ENCODE measurements at places on chromosomes 2 and 18.

GRCh38 chr2:2178921-2179320 lies 152.2 kb downstream of the MYT1L start:
- DNase-seq, result no peak

DNA sequence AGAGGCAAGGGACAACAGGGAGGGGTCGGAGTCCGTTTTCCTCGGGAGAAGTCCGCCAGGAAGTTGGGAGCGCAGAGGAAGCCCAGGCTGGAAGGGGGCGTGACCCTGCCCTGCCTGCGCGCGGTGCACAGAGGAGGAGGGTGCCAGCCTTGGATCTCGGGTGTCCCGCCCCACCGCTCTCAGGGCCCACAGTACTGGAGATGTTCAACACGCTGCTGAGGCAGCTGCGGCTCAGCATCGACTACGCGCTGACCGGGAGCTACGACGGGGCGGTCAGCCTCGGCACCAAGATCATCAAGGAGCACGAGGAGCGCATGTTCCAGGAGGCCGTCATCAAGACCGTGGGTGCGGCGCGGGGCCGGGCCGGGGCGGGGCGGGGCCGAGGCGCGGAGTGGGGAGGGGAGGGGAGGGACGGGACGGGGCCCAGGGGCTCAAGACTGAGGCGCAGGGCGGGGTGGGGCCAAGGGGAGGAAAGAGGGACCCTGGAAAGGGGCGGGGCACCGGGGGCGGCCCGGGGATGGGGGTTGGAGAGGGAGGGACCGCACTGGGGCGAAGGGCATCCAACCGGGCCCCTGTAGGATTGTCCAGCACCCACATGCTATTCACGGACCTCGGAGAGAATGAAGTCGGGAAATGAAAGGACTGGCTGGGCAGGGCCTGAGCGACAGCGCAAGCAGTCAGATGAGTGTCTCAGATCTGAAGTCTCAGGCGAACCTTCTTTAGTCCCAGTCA lies 36.6 kb downstream of the POMC start:
- no peak for DNase-seq

DNA sequence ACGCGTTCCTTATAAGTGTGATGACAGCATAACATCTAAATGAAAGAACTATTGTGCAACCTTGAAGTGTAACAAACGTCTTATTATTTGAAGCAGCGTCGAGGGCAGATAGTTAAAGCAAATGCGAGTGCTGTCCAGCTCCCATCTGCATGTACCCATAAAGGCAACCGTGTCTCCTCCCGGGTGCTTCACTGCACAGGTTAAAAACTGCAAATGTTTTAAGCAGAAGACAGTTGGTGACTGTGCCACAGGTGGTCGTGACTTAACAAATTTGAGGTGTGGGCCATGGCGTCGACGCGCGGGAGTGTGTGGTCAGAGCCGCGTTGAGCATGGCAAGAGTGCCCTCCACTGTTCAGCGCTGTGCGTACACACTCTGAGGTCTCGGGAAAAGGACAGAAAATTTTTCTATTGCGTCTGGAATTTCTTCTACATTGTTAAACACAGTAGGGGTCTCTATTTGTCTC lies 6.4 kb downstream of the SALL3 start:
- DNase-seq, result peak; percentile 72

DNA sequence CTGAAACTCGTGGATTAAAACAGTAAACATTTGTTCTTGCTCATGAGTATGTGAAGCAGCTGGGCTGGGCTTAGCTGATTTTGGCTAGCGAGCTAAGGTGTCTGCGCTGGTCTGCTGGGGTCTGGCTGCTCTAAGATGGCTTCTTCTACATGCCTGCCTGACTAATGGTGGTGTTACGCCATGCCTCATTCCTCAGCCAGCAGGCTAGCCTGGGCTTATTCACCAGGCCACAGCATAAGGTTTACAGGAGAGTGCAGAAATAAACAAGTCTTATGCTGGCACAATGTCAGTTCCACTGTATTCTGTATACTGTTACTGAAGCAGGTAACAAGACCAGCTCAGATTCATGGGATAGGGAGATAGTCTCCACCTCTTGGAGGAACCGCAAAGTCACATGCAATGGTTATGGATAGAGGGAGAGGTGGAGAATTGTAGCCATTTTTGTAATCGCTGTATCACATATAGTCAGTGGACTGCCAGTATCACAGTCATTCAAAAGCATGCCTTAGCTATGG lies 80.0 kb downstream of the RHBDD1 start:
- no peak for DNase-seq

- DNase-seq, result no peak
These were observed 88.5 kb upstream of the COL5A2 start for GRCh38 chr2:189267925-189268579.

GRCh38 chr18:48838166-48838775 lies 112.5 kb downstream of the SMAD7 start:
- no peak for DNase-seq

GRCh38 chr2:86019121-86019520 lies 86.6 kb downstream of the POLR1A start:
- no peak for DNase-seq

DNA sequence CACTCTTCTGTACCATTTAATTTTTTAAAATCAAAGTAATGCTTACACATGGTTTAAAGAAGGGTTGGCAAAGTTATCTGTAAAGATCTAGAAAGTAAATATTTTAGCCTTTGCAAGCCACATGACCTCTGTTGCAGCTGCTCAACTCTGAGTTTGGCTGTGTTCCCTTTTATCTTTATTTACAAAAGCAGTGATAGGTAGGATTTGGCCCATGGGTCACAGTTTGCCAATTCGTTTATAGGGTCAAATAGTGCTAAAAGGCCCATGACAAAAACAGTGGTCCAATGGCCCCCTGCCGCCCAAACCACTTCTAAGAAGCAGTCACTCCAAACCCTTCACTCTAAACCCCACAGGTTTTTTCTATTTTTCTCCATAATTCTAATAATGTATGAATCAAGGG lies 124.8 kb downstream of the PARD3B start:
- DNase-seq, result no peak

DNA sequence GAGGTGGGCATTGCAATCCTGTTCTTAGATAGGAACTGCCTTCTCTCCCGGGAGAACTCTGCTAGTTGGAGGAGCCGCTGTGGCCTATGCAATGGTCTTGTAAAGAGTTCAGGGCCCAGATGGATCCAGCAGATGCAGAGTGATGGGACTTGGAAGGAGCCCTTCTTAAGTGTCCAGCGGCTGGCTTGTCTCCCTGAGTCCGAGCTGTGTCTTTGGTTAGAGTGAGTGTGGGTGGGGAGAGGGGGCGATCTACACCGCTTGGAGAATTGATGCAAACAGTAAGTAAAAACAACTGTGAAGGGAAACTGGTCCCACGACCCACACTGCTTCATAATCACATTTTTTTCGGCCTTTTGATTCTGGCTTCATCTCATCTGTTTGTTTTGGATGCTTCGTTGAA lies 89.8 kb upstream of the CYRIA start:
- DNase-seq, result no peak

DNA sequence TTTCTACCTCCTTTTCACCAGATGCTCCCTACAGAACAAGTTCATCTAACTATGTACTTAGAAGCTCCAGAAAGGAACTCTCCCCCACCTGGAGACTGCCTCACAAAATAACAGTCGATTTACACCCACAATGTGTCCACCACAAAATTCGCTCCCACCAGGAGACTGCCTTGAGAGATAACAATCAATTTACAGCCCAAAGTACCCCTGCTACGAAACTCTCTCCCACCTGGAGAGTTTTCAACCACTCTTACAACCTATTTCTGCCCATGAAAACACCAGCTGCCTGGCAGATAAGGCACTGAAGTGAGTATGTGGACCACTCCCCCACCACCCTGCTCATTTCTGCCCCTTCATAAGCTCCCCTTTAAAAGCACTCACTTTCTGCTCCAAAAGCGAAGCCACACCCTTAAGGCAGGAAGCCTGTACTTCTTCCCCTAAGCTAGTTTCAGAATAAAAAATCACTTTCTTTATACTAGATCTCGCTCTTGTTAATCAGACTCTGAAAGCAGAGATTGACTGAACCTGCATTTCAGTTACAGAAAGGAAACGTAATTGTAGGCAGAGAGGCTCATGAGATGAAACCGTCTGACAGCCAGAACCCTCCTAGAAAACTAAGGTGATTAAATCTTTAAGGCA lies 94.4 kb upstream of the RBBP8 start:
- no peak for DNase-seq

DNA sequence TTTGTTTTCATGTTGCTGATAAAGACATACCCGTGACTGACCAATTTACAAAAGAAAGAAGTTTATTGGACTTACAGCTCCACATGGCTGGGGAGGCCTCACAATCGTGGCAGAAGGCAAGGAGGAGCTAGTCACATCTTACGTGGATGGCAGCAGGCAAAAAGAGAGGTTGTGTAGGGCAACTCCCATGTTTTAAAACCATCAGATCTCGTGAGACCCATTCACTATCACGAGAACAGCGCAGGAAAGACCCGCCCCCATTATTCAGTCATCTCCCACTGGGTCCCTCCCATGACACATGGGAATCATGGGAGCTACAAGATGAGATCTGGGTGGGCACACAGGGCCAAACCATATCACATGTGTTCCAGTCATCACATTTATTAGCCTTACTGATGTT lies 16.8 kb downstream of the AQP12A start:
- no peak for DNase-seq

GRCh38 chr18:49817947-49818346 lies 4.6 kb upstream of the ACAA2 start:
- no peak for DNase-seq

- peak; percentile 80 for DNase-seq
These were observed 50.1 kb upstream of the LPIN2 start for GRCh38 chr18:3062798-3063680.

DNA sequence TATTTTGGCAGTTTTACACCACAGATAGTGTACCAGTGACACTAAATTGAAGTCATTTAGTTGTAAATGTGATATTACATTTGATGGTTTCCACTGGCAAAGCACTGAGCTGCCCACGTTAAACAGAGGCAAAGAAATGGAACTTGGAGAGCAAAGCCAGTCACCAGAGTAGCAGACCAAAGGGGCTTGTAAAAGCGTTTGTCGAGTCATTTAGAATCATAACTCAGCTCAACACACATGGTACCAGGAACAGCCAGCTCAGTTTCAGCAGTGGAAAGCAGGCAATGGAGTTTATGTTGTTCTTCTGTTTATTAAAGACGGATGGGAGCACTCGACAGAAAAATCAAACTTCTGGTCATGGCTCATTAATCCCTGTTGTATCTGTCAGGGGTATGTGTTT lies 91.2 kb downstream of the POU3F3 start:
- peak; percentile 55 for DNase-seq

GRCh38 chr2:217023611-217024010 lies 163.7 kb upstream of the TNP1 start:
- DNase-seq, result no peak

- no peak for DNase-seq
These were observed 148.2 kb upstream of the GLI2 start for GRCh38 chr2:120587279-120587996.

DNA sequence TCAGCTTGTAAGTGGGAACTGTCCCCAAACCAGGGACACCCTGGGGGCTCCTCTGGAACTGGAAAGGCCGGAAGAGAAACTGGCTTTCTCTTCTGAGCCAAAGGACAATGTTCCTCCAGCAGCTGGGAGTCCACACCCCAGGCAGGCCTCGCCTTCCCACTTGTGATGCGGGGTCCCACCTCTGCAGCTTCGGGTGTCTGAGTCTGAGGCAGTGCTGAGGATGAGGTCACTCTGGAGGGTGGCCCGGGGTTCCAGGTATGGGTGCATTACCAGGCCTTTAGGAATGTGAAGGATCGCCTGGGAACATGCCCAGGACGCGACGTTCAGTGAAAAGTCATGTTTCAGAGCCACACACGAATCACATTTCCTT lies 18.2 kb upstream of the BOK start:
- DNase-seq, result no peak

DNA sequence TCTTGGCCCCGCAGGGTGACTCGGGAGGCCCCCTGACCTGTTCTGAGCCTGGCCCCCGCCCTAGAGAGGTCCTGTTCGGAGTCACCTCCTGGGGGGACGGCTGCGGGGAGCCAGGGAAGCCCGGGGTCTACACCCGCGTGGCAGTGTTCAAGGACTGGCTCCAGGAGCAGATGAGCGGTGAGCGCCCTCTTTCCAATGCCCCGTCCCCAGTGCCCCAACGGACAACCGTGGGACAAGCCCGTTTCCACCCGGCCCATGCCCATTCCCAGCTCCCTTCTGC lies 2.6 kb upstream of the CHRND start:
- no peak for DNase-seq

GRCh38 chr18:66640431-66640830 lies 36.5 kb upstream of the CDH19 start:
- DNase-seq, result no peak

- no peak for DNase-seq
These were observed 31.4 kb upstream of the DUSP2 start for GRCh38 chr2:96176661-96177060.

DNA sequence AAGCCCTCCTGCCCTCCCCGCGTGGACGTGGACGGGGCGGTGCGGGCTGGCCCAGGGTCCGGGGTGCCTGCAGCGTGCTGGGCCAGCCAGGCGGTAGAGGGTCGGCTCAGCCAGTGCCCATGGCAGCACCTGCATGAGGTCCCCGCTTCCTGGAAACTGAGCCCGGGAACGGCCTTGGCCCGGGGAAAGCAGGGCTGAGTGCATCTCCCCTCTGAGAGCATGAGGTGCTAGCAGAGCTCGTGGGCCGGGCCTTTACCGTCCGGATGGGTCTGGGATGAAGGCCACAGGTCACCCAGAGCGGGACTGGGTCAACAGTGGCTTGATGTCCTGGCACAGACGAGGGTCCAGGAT lies 39.8 kb downstream of the TSHZ1 start:
- no peak for DNase-seq

- DNase-seq, result no peak
These were observed 211.5 kb upstream of the RAB6C start for GRCh38 chr2:129768036-129768386.

DNA sequence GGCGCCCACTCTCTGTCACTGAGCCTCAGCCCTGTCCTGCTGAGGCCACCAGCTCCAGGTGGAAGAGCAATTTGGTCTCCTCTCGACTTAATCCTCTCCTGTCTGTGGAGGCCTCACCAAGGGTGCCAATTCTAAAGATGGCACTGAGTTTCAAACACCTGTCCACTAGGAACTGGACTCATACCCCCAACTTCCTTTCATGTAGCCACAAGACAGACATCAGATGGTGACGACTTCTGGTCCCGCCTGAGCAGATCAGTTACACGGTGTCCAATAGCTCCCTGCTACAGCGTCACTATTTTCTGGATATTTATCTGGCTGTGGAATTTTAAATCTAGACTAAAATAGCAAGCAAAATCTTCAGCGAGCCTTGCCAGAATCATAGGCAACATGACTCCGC lies 24.5 kb upstream of the SP5 start:
- no peak for DNase-seq

- no peak for DNase-seq
These were observed 4.2 kb upstream of the ALPP start for GRCh38 chr2:232374356-232374755.

DNA sequence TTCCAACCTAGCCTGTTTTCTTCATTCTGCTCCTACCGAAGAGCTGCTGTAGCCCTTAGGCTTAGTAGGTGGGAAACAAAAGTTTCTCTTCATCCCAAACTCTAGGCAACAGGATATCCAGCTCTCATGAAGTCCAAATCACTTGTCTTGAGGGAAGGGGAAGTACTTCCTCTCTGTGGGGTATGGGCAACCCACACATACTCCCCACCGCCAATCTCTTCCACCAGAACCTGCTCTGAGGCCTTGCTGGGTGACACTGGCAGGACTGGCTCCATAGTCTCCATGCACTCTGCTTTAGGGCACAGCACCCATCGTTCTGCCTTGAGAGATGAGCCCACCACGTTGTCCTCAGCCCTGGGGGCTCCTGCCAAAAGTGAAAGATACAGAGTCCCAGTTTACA lies 173.0 kb downstream of the NCK2 start:
- DNase-seq, result no peak
